NCI-H1092 treated with DMSO at 0.1 percent for 48 hours (cell line): ENCODE measurements at places on chromosomes 2 and 18.

GRCh38 chr18:2932247-2933181 is 80.4 kb downstream of the LPIN2 start:
- DNase-seq, result peak; percentile 13

DNA sequence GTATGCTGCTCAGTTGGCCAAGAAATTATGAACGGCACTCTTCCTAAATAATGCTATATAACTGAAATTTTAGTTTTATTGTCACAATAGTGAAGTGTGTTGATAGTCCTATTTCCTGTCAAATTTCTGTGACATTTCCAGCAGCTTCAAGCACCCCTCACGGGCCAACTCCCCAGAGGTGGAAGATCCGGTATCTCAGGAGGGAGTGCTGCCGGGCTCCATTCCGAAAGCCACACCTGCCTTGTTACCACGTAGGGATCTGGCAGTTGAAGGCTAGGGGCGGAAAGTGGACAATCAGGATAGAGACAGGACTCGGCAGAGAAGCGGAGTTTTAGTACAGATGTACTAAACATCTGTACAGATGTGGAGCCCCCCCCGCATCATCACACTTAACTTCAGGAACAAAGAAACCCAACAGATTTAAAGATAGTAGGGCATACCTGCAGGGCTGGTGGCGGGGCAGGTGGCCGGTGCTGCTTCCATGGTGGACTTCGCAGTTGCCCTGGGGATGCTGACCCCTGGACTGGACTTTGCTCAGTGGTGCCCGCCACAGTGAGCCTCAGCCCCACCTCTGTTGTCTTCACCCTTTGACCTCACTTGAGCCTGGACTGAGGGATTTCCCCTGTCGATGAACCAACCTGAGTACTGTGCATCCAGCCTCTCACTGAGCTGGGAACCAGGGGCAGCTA is 22.3 kb downstream of the ASAP2 start:
- no peak for DNase-seq

DNA sequence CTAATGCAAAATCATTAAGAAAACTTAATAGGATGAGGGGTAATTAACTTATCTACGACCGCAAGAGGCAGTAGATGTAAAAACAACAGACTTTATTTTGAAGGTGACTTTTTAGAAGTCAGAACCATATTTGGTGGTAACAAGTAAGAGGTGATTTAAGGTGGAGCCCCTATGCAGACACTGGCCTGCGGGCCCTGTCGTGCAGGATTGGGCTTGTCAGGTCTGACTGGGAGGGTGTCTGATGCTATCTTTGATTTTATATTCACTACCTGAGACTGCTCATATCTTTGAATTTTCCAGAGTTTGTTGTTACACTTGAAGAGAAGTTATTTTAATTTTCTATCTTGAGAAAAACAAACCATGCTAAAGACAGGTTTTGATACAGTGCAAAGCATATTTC is 29.1 kb upstream of the SCLY start:
- no peak for DNase-seq

DNA sequence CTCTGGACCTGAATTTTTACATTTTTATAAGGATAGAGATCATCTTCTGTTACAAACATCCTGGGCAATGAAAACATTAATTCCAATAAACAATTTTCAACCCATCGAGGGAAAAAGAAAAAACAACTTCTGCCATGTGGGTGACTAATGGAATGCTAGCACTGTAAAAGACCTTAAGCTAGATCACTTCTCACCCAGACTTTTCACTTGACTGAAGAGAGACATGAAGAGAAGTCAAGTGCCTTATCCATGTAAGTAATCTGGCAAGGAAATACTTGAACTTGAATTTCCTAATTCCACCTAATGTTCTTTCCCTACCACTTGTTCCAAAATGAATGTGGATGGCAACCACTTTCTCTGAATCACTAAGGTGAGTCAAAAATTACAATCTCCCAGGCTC is 98.3 kb upstream of the ACVR1C start:
- no peak for DNase-seq

- DNase-seq, result no peak
Observed at GRCh38 chr18:58213440-58213839, 169.4 kb downstream of the NEDD4L start.

DNA sequence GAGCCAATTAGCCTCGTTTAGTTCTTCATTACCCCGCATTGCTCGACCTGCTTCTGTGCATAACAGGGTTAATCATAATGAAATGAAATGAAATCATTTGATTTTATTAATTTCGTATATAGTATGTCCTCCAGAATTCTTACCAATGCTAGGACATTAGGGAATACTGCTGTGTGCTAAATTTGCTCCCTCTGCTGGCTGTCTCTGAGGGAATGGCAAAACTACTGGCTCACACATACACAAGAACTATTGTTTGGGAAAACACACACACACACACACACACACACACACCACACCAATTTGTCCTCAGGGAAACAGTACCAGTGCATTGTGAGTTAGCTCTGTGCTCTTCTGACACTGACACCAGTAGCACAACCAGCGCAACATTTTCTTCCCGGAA is 273.3 kb upstream of the TCF4 start:
- DNase-seq, result no peak

DNA sequence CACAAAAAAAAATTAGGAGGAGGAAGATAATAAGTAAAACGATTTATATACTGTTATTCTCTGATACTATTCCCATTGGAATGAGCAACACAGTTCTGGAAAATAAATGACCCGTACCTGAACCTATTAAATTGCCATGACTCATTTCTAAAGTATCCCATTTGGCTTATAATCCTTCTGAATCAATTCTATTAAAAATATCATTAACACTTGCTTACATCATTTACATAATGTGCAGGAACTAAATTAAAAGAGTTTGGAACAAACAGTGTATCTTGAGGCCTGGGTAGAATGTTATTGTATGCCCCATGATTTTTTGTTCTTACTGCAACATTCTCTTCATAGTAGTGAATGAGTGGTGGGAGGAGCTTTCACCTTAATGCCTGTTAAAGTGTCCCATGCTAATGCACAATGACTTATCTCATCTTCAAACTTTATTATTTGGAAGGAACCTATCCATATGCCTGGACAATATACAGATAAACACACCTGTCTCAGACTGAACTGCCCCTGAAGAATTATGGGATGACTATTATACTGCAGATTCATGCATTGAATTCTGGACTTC is 549.9 kb upstream of the ACVR2A start:
- no peak for DNase-seq

DNA sequence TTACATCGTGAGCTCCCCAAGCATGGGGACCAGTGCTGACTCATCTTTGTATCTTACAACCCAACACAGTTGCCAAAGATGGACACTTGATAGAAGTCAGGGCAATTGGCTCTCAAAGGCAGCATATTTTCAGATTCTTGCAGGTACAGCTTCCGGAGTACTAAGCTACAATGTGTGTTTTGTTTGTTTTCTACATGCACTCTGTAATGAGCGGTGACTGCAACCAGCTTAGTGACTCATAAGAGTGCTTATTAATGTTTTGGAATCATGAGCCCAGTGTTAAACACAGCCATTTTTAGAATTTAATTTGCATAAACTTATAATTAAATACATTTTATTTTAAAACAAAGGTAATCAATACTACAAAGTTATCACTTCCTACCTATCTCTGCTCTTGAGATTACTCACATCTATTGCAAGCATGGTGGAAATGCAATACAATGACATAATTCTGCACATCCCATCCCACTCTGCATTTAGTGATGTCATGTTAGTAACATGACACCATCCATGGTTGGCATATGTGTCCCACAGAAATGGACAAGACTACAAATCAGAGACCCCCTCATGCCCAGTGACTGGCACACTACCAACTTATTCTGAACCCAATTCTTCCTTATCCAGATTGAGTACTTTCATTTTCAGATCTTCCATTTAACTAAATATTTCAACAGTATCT is 399.8 kb upstream of the ST6GAL2 start:
- no peak for DNase-seq
